ENCODE measurements at places on chromosomes 16 and 17.

GRCh38 chr17:7530023-7530900 is 18.6 kb upstream of the TNFSF12 start:
- DNase-seq: no peak

DNA sequence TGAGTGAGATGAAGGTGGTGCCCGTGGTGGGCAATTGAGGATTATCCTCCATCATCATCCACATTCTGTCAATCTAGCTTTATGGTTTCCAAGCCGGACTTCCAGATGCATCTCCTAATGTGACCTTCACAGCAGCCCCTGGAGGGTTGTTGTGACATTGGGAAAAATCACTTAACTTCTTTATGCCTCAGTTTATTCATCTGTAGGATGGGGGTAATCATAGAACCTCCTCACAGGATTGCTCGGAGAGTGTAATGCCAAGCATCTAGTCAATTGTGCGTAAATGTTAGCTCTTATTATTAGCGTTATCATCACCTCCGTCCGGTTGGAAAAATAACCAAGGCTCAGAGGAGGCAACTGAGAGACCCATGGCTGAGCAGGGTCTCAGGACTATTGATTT is 214.0 kb downstream of the CCDC182 start:
- DNase-seq: no peak

GRCh38 chr17:1002412-1002753 is 5.5 kb downstream of the TIMM22 start:
- no peak for DNase-seq

GRCh38 chr16:68696514-68696913 is 40.6 kb upstream of the CDH1 start:
- DNase-seq: no peak

GRCh38 chr17:64736804-64737492 is 74.8 kb upstream of the SMURF2 start:
- peak; percentile 55 for DNase-seq

DNA sequence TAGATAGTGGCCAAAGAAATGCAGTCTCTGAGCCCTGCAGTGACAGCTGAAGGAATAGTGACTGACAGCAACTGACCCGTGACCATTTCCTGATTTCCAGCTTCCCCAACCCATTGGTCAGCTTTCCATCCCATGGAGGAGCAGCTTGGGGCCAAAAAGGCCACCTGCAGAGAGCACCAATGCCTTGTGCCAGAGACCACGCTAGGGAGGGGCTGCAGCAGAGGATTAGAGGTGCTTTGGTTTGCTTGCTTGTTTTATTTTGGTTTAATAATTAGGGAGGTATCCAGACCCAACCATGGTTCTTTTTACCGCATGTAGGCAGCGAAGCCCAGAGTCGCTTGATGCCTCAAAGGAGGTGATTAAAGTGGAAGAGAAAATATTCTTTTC is 61.3 kb upstream of the SIAH1 start:
- DNase-seq: no peak

- DNase-seq: no peak
Observed at GRCh38 chr16:84054916-84055315, 12.3 kb upstream of the SLC38A8 start.

DNA sequence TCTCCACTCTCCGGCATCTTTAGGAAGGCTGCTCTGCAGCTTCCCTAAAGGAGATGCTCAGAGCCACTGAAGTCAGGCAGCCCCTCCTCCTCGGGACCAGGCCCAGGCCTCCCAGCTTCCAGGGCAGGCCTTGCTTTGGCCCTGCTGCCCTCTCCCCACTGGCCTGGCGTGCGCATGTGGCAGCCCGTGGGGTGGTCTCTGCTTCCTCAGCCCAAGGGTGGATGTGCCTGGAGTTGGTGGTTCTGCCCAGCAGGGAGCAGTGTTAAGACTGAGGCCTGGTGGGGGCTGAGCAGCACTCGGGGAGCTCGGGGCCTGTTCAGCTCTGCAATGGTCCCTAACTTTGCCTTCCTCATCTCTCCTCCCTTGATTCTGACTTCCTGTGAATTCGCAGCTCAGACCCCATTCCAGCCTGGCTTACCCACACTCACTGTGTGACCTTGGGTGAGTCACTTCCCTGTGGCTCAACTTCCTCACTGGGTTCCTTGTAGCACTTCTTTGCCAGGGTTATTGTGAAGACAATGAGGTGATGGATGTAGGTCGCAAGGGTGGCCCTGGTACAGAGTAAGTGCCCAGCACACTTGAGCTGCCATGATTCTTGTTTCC is 63.2 kb downstream of the NKD1 start:
- DNase-seq: peak; percentile 79

GRCh38 chr17:15742051-15742795 is 10.1 kb downstream of the TBC1D26 start:
- DNase-seq: no peak

GRCh38 chr17:17053446-17054379 is 11.5 kb downstream of the MPRIP start:
- DNase-seq: no peak

GRCh38 chr17:33322063-33322462 is 29.0 kb upstream of the ASIC2 start:
- DNase-seq: no peak

- DNase-seq: no peak
Observed at GRCh38 chr16:86594721-86595120, 16.4 kb downstream of the FOXL1 start.

DNA sequence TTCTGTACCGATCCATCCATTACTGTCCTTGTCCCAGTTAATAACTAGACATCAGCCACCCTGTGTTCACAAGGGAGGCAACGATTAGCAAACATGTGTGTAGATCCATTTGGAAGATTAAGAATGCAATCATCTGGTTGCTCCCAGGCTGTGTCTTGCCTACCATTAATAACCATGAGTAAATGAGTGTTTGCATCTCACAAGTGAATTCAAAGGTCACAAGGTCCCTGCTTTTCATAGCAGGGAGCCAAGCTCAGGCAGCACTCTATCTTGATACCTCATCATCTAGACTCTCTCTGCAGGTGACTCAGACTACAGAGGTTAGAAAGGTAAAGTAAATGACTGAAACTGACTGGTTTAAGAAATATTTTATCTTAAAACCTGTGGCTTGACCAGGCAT is 25.3 kb downstream of the VWA3A start:
- no peak for DNase-seq

DNA sequence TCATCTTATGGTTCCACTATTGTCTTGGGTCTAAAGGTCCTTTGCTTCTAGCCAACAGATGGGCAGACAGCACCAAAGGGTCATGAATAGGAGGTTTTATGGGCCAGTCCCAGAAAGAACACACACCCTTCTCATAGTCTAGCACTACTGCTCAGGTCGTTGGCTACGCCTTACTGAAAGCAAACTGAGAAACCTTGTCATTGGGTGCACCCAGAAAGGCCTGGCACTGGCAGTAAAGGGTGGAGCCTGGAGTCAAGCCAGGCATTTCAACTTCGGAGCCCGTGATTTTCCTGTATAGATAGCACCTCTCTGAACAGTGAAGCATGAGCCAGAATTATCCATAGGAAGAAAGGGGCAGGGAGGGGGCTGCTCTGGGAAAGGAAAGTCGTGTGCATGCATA is 74.9 kb downstream of the VAT1L start:
- no peak for DNase-seq

GRCh38 chr17:53135969-53136368 is 686.8 kb upstream of the KIF2B start:
- no peak for DNase-seq

DNA sequence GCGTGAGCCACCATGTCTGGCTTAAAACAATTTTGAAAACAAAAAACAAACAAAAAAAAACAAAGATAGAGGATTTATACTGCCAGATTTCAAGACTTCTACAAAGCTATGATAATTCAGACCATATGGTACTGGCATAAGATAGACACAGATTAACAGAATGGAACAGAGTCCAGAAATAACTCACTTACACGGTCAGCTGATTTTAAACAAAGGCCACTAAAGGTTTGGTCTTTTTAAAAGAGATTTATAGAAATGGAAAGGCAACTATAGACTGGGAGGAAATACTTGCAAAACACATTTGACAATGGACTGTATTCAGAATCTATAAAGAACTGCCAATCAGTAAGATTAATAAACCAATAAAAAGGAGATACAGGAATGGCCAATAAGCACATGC is 48.6 kb upstream of the MNT start:
- no peak for DNase-seq

GRCh38 chr17:55444471-55445441 is 23.1 kb upstream of the MMD start:
- peak; percentile 80 for DNase-seq

GRCh38 chr16:89117227-89117974 is 23.7 kb downstream of the ACSF3 start:
- peak; percentile 55 for DNase-seq

GRCh38 chr16:73037845-73038570 is 9.9 kb downstream of the ZFHX3 start:
- DNase-seq: no peak

- no peak for DNase-seq
Observed at GRCh38 chr17:13531721-13532120, 70.0 kb downstream of the HS3ST3A1 start.

GRCh38 chr16:31414706-31415105 is 13.5 kb downstream of the COX6A2 start:
- DNase-seq: no peak

DNA sequence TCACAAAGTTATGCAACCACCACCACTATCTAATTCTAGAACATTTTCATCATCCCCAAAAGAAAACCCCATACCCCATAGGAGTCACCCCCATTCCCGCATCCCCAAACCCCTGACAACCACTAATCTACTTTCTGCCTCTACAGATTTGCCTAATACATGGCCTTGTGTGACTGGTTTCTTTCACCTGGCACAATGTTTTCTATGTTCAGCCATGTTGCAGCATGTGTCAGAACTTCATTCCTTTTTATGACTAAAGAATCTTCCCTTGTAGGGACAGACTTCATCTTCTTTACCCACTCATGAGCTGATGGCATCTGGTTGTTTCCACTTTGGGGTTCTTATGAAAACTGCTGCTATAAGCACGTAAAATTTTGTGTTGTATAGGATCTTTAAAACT is 34.6 kb downstream of the CYTH1 start:
- DNase-seq: peak; percentile 33

GRCh38 chr17:17466511-17466910 is 10.3 kb upstream of the MED9 start:
- no peak for DNase-seq

DNA sequence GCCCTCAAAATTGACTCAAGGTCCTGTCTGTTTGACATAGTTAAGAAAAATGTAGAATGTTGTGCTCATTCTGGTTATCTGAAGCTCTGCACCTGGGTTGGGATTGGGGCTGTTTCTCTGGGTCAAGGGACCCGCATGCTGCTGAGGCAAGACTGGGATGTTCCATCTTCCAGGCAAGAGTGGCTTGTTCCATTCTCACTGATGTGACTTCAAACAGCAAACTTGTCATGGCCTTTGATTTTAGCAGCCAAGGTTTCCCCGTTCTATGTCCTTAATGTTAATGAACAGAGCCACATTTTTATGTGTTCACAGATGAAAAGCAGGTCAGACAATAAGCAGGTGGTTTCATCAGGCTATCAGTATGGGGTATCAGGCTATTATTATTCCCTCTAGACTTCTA is 25.7 kb downstream of the ST6GALNAC1 start:
- no peak for DNase-seq

DNA sequence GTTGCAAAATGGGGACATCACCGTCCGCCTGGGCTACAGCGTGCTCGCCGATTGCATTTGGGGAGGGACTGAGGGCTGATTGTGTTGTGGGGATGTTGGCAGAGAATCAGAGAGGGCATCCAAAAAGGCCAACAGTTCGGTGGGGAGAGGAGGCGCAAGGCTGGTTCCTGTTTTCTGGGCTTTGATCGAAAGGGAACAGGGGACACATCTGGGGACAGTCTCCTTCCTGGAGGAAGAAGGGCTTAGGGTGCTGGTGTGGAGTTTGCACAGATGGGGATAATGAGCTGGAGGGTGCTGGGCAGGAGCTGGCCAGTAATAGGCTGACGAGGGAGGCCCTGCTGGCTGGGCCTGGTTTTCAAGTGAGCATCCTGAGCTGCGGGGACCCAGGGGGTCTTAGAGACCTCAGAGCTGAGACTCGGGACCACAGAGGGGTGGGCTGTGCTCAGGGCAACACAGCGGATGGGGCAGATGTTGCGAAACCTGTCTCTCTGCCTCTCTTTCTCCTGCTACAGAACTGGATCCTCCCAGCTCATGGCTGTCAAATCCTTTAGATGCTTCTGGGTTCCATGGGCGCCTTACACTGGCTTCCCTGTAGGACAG is 288.7 kb downstream of the SEC14L1 start:
- DNase-seq: no peak

DNA sequence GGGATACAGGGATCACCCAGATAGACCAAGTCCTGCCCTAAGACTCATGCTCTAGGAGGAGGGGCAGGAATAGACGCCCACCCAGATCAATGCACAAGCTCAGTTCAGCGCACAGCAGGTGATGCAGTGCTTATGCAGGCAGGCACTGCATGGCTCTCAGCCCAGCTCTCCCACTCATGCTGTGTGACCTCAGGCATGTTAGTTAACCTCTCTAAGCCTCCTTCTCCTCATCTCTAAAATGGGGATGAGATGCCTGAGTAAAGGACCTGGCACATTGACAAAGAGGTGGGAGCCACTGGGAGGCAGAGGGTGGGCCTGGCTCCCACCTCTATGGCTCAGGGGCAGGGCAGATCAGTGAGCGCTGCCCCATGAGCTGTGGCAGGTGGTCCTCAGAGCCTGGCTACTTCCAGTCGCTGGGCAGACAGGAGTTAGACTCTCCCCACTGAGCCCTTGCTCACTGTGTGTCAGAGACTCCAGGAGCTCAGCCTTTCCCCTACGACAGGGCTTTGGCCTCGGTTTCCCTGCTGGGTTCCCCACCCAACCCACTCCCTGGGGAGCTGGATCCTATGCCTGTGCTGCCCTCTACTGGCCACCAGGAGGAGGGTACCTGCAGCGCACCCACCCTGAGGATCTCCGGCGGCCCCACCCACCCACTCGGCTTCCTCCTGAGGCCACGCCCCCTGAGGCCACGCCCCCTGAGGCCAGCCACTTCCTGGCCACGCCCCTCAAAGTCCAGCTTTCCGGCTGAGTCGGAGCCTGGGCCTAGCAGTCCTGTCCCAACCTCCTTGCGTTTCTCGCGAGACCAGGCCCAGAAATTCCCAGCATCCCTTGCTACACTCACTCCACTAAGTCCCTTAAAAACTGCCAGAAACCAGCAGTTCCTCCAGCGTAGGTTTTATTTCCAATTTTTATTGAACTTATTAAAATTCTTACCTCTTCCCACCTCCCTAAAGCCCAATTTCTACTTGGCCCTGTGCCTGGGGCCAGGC is 196.1 kb downstream of the GSG1L start:
- peak; percentile 72 for DNase-seq

DNA sequence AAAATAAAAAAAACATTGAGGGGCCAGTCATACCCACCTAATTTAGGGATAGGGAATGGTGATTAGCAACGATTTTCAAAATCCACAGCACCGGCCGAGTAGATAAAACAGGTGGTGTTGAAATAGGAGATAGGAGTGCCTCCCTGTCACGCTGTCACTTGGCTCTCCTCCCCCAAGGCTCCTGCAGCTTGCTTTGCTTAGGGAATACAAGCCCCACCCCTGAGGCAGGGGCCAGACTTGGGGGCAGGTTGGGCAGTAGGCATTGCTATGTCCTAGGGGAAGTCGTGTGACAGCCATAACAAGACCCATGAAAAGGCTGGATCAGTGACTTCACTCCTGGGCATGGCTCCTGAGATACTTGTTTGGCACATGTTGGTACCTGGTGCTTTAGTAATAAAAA is 25.8 kb downstream of the POLR2A start:
- no peak for DNase-seq

GRCh38 chr16:21260870-21261791 is 17.0 kb downstream of the CRYM start:
- no peak for DNase-seq

Measured in inflammatory macrophage treated with lipopolysaccharide for 1 hour (primary cell).